T-helper 2 cell (primary cell): ENCODE measurements at places on chromosomes 7 and 10.

DNA sequence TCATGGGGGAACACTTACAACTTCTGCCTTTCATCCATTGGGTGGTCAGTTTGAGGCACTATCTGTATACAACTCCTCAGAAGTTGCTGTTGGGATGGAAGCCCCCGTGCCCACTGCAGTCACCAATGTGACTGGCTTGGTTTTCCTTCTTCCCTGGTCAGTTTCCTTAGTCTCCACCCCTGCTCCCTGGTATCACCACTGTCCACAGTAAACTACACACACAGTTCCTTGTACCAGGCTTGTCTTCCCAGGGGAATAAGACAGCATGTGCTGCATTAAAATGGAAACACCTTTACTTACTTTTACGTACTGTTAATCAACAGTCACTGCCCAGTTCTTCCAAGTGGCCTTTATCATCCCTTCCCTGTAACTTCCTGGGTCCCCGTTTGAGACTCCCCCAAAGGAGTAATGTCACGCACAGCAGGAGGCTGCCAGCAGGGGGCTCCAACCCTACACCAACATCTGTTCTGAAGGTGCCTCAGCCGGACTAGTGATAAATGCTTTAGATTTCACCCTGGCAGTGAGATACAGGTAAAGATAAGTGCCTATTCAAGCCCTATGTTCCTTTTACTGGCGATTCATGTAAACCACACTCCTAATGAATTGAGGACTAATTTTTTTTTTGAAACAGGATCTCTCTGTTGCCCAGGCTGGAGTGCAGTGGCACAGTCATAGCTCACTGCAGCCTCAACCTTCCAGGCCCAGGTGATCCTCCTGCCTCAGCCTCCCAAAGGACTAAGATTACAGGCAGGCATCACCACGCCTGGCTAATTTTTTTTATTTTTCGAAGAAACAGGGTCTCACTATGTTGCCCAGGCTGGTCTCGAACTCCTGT, 45.3 kb upstream of the PIK3AP1 start:
- DNase-seq = peak; percentile 69

DNA sequence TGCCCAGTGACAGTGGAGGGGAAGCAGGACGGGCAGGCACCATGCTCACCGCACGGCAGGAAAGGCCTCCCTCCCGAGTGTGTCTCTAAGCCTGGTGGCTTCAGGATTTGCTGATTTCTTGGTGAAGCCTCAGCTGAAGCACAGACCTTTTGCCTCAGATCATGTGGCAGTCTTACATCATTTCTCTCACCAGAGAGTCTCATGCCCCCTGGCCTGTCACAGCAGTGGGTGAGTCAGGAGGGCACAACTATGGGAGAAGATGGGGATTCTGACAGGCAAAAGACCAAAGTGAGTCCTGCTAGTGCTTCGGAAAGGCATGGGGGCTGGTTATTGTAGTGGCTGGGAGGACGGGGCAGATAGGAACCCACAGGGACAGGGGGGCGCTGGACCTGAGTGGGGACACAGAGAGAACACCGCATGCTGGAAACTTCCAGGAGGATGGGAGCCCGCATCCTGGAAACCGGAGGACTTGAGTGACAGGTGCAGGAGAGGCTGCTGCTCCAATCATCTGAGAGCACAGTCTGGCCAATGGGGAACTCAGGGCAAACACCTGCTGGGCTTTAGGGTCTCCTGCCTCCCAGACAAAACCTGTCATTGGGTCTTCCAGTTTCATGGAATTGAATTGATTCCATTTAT, 166.8 kb downstream of the ADARB2 start:
- DNase-seq = no peak

- DNase-seq = no peak
These were observed 88.2 kb upstream of the SEMA3C start for GRCh38 chr7:81007051-81007450.

DNA sequence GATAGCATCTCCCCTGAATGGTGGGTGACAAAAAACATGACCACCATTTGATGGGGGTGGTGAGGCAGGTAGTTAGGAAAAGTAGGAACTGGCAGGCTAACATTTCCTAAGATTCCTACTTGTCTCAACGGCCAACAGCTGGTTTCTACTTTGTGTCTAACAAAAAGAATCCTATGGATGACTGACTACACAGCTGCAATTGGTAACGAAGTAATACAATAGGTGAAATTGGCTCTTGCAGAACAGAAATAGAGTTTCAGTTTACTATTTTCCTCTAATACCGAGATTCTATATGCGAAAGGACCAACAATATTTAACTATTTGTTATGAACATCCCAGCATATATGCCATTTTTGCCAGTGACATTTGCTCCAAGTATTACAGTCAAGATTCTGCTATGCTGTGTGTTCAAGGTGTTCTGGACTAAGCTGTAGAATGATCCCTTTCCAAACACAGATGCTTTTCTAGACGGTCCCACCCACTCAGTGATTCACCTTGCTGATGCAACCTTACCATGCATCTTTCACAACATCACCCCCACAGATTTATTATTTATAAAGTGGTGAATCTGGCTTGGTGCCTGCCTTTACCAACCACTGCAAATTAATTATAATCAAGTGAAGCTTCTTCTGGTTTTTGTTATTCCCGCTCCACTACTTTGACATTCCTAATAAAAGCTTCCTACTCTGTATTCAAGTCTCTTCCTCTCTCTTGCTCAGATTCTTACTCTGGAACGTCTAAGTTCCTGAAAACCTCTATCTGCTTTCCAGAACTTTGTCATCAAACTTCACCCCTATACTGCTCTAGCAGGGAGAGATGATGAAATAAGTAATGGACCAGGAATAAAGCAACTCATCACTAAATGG, 16.8 kb downstream of the BBIP1 start:
- no peak for DNase-seq

GRCh38 chr7:100509231-100509630, 25.5 kb downstream of the NYAP1 start:
- no peak for DNase-seq

DNA sequence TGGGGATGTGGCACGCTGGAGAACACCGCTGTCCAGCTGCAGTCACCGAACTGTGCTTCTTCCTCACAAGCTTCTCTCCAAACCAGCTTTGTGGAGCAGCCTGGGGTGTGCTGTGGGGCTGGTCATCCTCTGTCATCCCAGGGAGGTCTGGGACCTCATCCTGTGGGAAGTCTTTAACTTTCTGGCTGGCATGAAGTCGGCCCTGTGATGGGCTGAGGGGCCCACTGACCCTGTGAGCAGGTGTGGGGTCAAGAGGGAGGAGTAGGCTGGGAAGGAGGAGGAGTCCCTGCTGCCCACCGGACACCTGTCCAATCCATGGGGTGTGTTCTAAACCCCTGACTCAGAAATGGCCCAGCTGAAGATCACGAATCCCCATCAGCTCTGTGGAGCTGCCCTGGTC, 136.2 kb upstream of the SHH start:
- no peak for DNase-seq

DNA sequence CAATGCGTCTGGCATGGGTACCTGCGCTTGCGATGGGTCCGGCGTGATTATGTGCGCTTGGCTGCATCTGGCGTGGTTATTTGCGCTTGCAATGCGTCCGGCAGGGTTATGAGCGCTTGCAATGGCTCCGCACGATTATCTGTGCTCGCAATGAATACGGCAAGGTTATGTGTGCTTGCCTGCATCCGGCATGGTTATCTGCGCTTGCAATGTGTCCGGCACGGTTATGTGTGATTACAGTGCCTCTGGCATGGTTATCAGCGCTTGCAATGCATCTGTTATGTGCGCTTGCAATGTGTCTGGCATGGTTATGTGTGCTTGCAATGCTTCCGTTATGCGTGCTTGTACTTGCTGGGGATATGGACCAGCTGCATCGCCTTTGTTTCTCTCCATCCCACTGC, 37.7 kb downstream of the RBAK start:
- DNase-seq = no peak

DNA sequence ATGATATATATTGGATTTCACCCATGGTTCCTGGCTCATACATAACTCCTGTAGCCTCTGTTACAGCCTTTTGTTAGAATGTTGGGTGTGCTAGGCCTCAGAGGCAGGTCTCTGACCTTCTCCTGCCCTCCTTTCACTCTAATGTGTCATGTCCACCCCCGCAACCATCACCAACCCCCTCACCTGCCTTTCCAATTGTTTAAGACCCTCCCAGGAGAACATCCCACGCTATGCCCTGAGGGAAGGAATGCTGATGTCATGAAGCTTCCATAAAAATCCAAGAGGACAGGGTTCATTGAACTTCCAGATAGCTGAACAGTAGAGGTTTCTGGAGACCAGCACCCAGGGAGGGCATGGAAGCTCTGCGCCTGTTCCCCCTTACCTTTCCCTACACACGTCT, 30.8 kb upstream of the C10orf67 start:
- DNase-seq = no peak

GRCh38 chr10:129941199-129942018, 22.7 kb downstream of the EBF3 start:
- DNase-seq = no peak

- DNase-seq = no peak
These were observed 12.7 kb upstream of the SVIL start for GRCh38 chr10:29647478-29647877.

GRCh38 chr7:37751096-37751495, 67.5 kb downstream of the GPR141 start:
- no peak for DNase-seq

GRCh38 chr7:14197280-14197679, 207.8 kb upstream of the ETV1 start:
- DNase-seq = no peak

DNA sequence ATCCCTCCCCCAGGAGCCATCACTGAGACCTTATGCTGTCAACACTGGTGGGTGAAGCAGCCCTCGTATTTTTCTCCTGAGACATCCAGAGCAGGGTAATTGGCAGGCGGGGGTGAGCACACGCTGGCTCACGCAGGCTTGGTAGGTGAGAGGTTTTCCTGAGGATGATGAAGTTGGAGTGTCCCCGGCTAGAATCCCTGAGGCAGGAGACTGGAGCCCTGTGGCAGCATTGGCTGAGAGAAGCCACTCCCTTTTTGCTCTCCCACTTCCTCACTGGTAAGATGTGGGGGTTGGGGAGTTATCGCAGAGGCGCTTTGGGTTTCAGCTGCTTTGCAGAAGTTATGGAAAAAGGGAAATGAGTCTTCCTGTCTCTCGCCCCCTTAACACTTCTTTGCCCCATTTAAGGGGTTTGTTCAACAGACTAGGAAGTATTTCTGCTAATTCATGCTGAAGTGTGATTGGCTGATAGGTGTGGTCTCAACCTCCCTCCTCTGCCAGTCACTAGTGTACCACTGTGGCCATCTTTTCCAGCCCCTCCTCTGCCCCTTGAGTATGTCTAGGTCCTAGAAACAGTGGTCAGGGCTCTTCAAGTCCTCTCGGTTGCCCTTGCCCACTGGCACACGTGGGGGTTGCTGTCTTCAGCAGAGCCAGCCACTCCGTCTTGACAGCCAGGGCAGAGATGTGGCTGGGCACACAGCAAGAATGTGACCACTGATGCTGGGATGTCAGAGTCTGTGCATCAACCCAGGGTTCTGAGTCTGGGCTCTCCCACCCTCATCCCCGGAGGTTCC, 5.7 kb downstream of the ARPC1B start:
- DNase-seq = peak; percentile 68

GRCh38 chr10:74055383-74056049, 57.6 kb downstream of the VCL start:
- DNase-seq = no peak

GRCh38 chr10:119176166-119176565, 2.4 kb downstream of the PRDX3 start:
- DNase-seq = no peak

- DNase-seq = no peak
These were observed 237.3 kb downstream of the NSUN6 start for GRCh38 chr10:18414061-18414460.

DNA sequence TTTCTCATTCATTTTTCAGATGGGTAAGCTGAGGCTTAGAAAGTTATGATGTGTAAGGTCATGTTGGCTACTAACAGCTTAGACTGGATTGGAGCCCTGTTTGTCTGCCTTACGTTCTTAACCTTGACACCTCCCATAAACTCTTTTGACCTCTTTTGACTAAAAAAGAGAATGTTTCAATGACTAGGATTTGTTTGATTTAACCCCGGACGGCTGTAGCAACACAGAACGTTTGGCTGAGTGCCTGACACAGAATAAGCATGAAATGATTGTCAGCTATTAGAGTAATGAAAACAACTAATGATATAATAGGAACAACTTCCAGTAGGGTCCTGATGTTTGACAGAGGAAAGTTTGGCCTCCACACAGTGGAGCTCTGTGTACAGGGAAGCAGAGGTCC, 83.3 kb upstream of the PDZD8 start:
- no peak for DNase-seq

GRCh38 chr10:44198780-44199097, 186.2 kb downstream of the CXCL12 start:
- DNase-seq = no peak

- no peak for DNase-seq
These were observed 285.8 kb upstream of the CACNA2D1 start for GRCh38 chr7:82729172-82730030.

DNA sequence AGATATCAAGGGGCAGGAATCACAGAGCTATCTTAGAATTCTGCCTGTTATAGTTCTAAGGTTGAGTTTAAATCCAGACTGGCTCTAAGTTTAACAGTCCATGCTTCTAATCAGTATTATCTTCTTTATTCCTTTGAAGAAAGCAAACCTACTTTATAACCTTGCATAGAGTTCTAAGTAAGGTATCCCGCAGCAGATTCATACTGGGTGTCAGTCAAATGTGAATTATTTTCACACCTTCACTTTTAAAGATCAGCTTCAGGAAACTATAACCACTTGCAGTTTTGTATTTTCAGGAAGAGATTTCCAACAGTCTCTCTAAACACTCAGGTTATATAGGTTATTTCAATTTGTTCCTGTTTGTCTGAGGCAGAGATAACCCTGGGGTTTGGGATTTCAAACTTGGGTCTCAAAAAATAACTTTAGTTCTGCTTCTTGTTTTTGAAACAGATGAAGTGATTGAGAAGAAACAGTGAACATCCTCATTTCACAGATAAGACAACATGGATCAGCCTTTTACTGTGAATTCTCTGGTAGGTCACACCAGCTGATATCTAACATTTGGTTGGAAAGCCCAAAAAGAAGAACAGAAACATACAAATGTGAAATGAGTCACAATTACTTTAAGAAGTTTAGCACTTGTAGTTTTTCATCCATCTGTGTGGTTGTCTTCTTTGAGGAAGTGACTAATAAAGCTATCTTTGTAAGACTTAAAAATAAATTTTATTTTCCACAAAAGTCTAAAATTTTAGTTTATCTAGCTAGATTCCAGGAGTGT, 21.4 kb downstream of the STAMBPL1 start:
- no peak for DNase-seq

GRCh38 chr7:105831824-105832535, 44.4 kb downstream of the ATXN7L1 start:
- no peak for DNase-seq
